ENCODE measurements at places on chromosomes 4 and X.

- H3K4me3 ChIP-seq = no peak overlapping the region
- no peak for DNase-seq
- H3K27me3 ChIP-seq = peaks cover 5% of the 10 kb centered on the region
- H3K4me1 ChIP-seq = peaks cover 25% of the 10 kb centered on the region
Measured at GRCh38 chrX:148412006-148412405, 88.4 kb upstream of the AFF2 start.

GRCh38 chr4:6658597-6659075 is 18.2 kb downstream of the MRFAP1 start:
- peaks cover 62% of the 10 kb centered on the region for H3K27me3 ChIP-seq
- peak overlapping the region; percentile 41 for H3K4me3 ChIP-seq
- peaks cover 2% of the 10 kb centered on the region for H3K4me1 ChIP-seq
- no peak overlapping the region for H3K27ac ChIP-seq

GRCh38 chr4:1959104-1959384 is 49.7 kb downstream of the NELFA start:
- no peaks in the 10 kb centered on the region for H3K27me3 ChIP-seq
- H3K27ac ChIP-seq = no peak overlapping the region
- peaks cover 2% of the 10 kb centered on the region for H3K4me1 ChIP-seq
- H3K4me3 ChIP-seq = no peak overlapping the region
- no peak for DNase-seq

DNA sequence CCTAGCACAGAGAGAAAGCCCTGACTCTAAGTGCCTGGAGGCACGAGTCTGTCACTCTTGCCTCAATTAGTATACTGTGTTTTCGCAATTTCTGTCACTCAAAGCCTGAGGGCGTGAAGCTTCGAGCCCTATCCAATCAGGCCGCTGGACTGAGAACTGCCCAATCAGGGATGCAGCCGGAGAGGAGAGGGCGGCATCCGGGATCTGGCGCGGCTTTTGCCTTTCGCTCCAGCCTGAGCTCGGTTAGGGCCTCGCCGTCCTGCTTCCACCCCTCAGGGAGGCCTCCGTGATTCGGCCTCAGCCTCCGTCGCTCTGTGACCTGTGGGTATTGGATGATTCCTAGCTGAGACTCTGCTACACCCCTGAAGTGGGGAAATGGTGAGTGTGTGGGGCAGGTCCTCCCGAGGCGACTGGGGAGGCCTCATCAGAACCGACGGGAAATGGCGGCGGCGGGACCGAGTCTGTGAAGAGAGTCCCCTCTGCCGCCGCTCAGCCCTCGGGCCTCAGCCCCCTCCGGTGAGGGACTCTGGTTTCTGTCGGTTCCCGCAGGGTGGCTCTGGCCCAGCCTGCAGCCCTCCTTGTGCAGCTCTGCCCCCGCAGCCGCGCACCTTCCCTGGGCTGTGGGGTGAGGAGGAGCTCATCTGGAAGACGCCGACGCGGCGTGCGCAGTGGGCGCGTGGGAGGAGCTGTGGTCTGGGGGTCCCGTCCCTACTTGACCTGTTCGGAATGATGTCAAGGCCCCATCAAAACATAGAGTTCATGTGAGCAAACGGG is 48.5 kb downstream of the ZNF141 start:
- DNase-seq = peak; percentile 76
- peaks cover 5% of the 10 kb centered on the region for H3K27me3 ChIP-seq
- peak overlapping the region; percentile 89 for H3K4me3 ChIP-seq
- peaks cover 6% of the 10 kb centered on the region for H3K4me1 ChIP-seq
- peaks cover 44% of the 10 kb centered on the region for H3K36me3 ChIP-seq

GRCh38 chrX:134513091-134513490 is 53.1 kb downstream of the HPRT1 start:
- peaks cover 8% of the 10 kb centered on the region for H3K36me3 ChIP-seq
- H3K4me1 ChIP-seq = peaks cover 12% of the 10 kb centered on the region
- no peak for DNase-seq
- H3K27ac ChIP-seq = no peak overlapping the region

- peaks cover 60% of the 10 kb centered on the region for H3K4me1 ChIP-seq
- H3K27me3 ChIP-seq = no peaks in the 10 kb centered on the region
- peaks cover 2% of the 10 kb centered on the region for H3K36me3 ChIP-seq
- peak overlapping the region; percentile 22 for H3K4me3 ChIP-seq
Measured at GRCh38 chrX:133970076-133970475, 15.3 kb downstream of the GPC3 start.

- H3K36me3 ChIP-seq = peaks cover 13% of the 10 kb centered on the region
- no peak overlapping the region for H3K4me3 ChIP-seq
- DNase-seq = no peak
- no peaks in the 10 kb centered on the region for H3K27me3 ChIP-seq
- no peak overlapping the region for H3K27ac ChIP-seq
Measured at GRCh38 chrX:12961196-12961718, 13.7 kb upstream of the TMSB4X start.
